ENCODE measurements at places on chromosomes 7 and 10.
A peak's percentile ranks its signal among the peaks of the same experiment; 100 is the strongest.

- H3K4me1 ChIP-seq, result no peaks in the 10 kb centered on the region
- no peak overlapping the region for H3K4me3 ChIP-seq
- H3K27ac ChIP-seq, result no peak overlapping the region
Measured at GRCh38 chr7:468681-469562, 50.7 kb downstream of the PDGFA start.

GRCh38 chr10:35372329-35372728 is 36.0 kb downstream of the CCNY start:
- DNase-seq, result no peak
- peaks cover 11% of the 10 kb centered on the region for H3K4me1 ChIP-seq
- H3K4me3 ChIP-seq, result no peak overlapping the region
- no peak overlapping the region for H3K27ac ChIP-seq
- H3K27me3 ChIP-seq, result no peaks in the 10 kb centered on the region

GRCh38 chr7:93046641-93047040 is 71.1 kb downstream of the SAMD9 start:
- H3K4me3 ChIP-seq, result no peak overlapping the region
- H3K27ac ChIP-seq, result no peak overlapping the region
- no peaks in the 10 kb centered on the region for H3K36me3 ChIP-seq

GRCh38 chr10:97701438-97702069 is 12.0 kb upstream of the MARVELD1 start:
- H3K4me3 ChIP-seq, result no peak overlapping the region
- no peak for DNase-seq
- H3K27ac ChIP-seq, result no peak overlapping the region
- no peaks in the 10 kb centered on the region for H3K36me3 ChIP-seq

GRCh38 chr7:70456719-70457118 is 675.2 kb upstream of the GALNT17 start:
- no peak overlapping the region for H3K27ac ChIP-seq
- no peak overlapping the region for H3K4me3 ChIP-seq
- no peaks in the 10 kb centered on the region for H3K27me3 ChIP-seq

DNA sequence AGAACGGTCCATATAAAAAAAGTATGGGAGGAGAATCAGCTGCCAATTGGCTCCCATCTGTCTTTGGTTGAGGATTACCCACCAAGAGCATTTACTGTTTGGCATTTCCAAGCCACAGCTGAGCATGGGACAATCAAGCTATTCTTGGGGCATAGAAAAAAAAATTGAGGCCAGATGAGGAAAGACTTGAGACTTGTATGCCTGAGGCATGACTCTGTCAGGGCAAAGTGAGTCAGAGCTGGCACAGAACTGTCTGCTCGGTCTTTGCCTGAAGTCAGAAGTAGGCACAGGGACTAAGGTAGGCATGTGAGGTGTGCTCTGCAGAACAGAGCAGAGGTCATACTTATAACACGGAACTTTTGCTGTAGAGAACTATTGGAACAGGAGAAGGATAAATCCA is 126.5 kb upstream of the CHRM2 start:
- DNase-seq, result no peak
- no peaks in the 10 kb centered on the region for H3K36me3 ChIP-seq
- H3K27ac ChIP-seq, result no peak overlapping the region
- H3K4me1 ChIP-seq, result no peaks in the 10 kb centered on the region
- no peaks in the 10 kb centered on the region for H3K27me3 ChIP-seq
- H3K4me3 ChIP-seq, result no peak overlapping the region

GRCh38 chr10:72809006-72809405 is 84.5 kb upstream of the OIT3 start:
- no peaks in the 10 kb centered on the region for H3K27me3 ChIP-seq
- no peak overlapping the region for H3K4me3 ChIP-seq
- no peak overlapping the region for H3K27ac ChIP-seq
- H3K4me1 ChIP-seq, result no peaks in the 10 kb centered on the region

DNA sequence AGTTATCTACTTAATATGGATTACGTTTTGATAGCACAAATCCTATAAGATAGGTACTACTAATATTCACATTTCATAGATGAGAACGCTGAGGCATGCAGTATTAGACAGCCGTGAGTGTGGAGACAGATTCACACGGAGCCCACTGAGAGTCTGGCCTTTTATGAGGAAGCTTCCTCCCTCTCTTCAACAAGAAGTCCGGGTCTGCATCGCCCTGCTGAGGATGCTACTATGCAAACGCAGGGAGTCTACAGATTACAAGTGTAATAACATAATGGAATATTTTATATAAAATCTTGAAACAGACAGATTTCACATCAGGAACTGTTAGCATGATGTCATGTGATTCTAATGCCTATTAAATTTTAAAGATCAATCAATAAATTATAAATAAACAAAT is 255.9 kb upstream of the GLI3 start:
- H3K36me3 ChIP-seq, result no peaks in the 10 kb centered on the region
- DNase-seq, result no peak
- H3K4me3 ChIP-seq, result no peak overlapping the region
- H3K27ac ChIP-seq, result no peak overlapping the region

GRCh38 chr7:99624484-99624883 is 7.7 kb downstream of the ZSCAN25 start:
- no peak overlapping the region for H3K4me3 ChIP-seq
- H3K36me3 ChIP-seq, result peaks cover 46% of the 10 kb centered on the region
- no peaks in the 10 kb centered on the region for H3K4me1 ChIP-seq
- H3K27ac ChIP-seq, result no peak overlapping the region
- no peaks in the 10 kb centered on the region for H3K27me3 ChIP-seq
- DNase-seq, result no peak

DNA sequence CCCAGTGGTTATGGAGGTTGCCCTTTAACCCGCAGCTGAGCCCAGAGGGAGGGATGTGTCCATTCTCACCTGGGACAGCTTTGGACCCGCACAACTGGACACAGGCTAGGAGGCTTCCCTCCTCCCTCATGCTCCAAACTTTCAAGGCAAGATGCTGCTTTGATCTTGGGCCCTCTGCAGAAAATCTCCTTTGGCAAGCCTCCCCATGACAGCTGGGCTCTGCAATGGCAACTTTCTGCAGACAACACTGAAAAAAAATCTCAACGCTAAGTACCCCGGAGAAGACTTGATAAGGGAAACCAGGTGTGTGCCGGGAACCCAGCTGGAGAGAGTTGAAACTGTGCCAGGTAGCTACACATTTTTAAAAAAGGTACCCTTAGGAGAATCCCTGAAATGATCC is 610.1 kb downstream of the LRMDA start:
- DNase-seq, result no peak
- H3K36me3 ChIP-seq, result no peaks in the 10 kb centered on the region
- no peaks in the 10 kb centered on the region for H3K27me3 ChIP-seq
- no peak overlapping the region for H3K4me3 ChIP-seq

- no peaks in the 10 kb centered on the region for H3K36me3 ChIP-seq
- peaks cover 3% of the 10 kb centered on the region for H3K4me1 ChIP-seq
- no peak for DNase-seq
Measured at GRCh38 chr10:125148528-125148927, 11.8 kb downstream of the CTBP2 start.

DNA sequence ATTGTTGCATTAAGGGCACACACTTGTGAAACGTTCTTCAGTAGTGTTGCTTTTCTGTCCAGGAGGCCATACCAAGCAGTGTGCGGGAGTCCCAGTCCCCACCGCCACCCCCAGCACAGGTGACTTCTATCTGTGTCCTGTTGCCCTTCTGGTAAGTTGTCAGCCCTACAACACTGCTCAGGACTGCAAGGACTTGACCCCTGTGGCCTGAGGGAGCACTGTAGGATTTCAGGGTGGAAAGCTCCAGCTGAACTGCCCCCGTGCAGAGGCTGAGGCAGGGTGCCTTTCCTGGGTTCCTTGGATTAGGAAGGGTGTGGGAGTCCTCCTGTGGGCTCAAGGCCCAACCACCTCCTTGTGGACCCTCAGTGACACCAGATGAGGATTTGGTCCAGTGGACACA is 26.8 kb upstream of the ZNF488 start:
- no peak overlapping the region for H3K4me3 ChIP-seq
- no peaks in the 10 kb centered on the region for H3K36me3 ChIP-seq
- H3K27me3 ChIP-seq, result no peaks in the 10 kb centered on the region
- no peak for DNase-seq

GRCh38 chr10:47449102-47449978 is 34.6 kb downstream of the ANXA8 start:
- H3K27me3 ChIP-seq, result no peaks in the 10 kb centered on the region
- H3K27ac ChIP-seq, result no peak overlapping the region
- no peak overlapping the region for H3K4me3 ChIP-seq
- H3K4me1 ChIP-seq, result no peaks in the 10 kb centered on the region
- no peak for DNase-seq
- no peaks in the 10 kb centered on the region for H3K36me3 ChIP-seq

DNA sequence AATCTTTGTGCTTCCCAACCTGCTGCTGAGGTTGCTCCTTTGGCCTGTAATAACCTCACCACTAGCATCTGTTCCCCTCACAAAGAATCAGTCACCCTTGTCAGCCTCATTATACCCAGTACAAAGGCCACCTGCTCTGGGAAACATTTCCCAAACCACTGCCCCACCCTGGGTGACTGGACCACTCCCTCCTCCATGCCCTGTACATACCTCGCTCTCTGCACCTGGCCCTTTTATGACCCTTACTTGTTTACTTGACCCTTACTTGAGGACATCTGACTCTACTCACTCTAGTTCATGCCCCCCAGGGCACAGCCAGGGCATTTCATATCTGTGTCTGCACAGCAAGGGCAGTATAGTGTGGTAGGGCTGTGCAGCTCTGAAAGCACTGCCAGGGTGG is 21.4 kb upstream of the AOC1 start:
- H3K36me3 ChIP-seq, result no peaks in the 10 kb centered on the region
- H3K4me3 ChIP-seq, result no peak overlapping the region
- DNase-seq, result no peak
- no peaks in the 10 kb centered on the region for H3K4me1 ChIP-seq

GRCh38 chr10:3123571-3124411 is 48.8 kb downstream of the PITRM1 start:
- no peaks in the 10 kb centered on the region for H3K4me1 ChIP-seq
- no peak overlapping the region for H3K4me3 ChIP-seq
- no peak overlapping the region for H3K27ac ChIP-seq
- H3K36me3 ChIP-seq, result peaks cover 28% of the 10 kb centered on the region
- no peak for DNase-seq
- no peaks in the 10 kb centered on the region for H3K27me3 ChIP-seq

GRCh38 chr10:50739618-50740292 is at the start of gene ASAH2B:
ASAH2B (plus strand) TSS chr10:50739936; CDS start chr10:50745131, 5,195 bp downstream.
- peak; percentile 16 for DNase-seq
- no peaks in the 10 kb centered on the region for H3K36me3 ChIP-seq
- peaks cover 3% of the 10 kb centered on the region for H3K4me1 ChIP-seq
- no peaks in the 10 kb centered on the region for H3K27me3 ChIP-seq

DNA sequence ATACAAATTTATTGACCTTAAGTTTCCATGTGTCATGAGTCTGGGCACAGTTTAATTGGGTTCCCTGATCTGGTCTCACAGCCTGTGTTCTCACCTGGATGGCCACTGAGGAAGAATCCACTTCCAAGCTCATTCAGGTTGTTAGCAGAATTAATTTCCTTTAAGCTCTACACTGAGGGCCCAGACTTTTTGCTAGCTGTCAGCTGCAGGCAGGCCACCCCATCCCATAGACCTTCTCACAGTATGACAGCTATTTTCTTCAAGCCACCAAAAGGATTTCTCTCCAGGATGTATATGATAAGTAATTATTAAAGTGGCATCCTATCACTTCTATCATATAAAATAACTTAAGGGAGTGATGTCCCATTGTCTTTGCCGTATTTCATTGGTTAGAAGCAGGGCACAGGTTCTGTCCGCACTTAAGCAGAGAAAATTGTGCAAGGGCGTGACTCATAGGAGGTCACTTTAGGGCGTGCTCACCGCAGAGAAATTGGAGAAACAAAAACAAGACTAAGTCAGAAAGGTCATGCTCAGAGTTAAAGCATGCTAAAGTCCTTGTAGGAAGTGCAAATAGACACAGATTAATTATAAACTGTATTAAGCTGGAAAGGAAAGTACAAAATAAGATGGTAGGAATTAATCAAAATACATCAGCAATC is 109.9 kb downstream of the AHR start:
- H3K27ac ChIP-seq, result no peak overlapping the region
- H3K4me1 ChIP-seq, result peaks cover 3% of the 10 kb centered on the region
- no peak overlapping the region for H3K4me3 ChIP-seq
- H3K36me3 ChIP-seq, result no peaks in the 10 kb centered on the region
- no peak for DNase-seq
- H3K27me3 ChIP-seq, result no peaks in the 10 kb centered on the region

DNA sequence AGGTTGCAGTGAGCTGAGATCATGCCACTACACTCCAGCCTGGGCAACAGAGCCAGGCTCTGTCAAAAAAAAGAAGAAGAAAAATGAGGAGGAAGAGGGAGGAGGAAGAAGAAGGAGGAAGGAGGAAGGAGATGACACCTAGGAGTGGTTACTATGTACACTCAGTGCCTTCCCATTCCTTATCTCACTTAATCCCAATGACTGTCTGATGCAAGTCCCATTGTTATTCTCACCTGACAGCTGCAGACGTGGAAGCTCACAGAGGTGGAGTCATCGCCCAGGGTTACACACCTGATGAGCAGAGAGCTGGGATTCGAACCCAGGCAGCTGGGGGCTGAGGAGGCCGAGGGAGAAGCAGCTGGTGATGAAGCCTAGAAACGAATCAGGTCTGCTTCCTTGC is 258.8 kb downstream of the SNX10 start:
- no peak overlapping the region for H3K4me3 ChIP-seq
- no peaks in the 10 kb centered on the region for H3K4me1 ChIP-seq
- DNase-seq, result no peak
- H3K27me3 ChIP-seq, result peaks cover 5% of the 10 kb centered on the region
- H3K36me3 ChIP-seq, result no peaks in the 10 kb centered on the region

DNA sequence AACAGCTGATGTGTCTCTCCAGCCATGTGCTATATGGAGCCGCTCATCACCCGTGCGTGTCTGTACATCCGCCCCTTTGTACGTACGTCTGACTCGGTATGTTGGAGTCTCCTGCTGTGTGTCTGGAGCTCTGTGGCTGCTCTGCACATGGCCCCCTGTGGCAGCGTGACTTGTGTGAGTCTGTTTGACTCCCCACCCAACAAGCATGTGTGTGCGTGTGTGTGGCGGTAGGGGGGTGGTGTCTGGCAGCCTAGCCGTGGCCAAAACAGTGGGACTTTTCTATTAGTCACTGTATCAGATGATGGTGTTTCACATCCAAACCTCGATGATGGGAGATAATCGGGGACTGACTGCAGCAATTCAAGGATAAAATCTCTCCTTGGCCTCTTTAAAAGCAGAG is 94.1 kb downstream of the COL13A1 start:
- no peak overlapping the region for H3K4me3 ChIP-seq
- DNase-seq, result no peak
- H3K27ac ChIP-seq, result no peak overlapping the region
